Fibroblast of lung (primary cell): ENCODE measurements at places on chromosomes 11 and 22.

DNA sequence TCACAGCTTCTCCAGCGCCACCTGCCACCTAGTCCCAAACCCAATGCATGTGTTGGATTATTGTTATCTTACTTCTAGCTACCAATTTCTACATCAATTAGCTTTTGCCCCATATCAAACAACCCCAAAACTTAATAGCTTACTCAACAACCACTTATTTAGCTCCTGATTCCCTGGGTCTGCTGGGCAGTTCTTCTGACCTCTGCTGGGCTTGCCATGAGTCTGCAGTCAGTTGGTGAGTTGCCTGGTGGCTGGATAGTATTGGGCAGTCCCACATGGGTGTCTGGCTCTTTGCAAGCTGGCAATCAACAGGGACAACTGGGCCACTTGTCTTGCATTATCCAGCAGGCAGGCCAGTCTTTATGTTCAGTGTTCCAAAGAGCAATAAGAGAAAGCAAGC is 13.6 kb upstream of the MS4A15 start:
- no peak for DNase-seq

DNA sequence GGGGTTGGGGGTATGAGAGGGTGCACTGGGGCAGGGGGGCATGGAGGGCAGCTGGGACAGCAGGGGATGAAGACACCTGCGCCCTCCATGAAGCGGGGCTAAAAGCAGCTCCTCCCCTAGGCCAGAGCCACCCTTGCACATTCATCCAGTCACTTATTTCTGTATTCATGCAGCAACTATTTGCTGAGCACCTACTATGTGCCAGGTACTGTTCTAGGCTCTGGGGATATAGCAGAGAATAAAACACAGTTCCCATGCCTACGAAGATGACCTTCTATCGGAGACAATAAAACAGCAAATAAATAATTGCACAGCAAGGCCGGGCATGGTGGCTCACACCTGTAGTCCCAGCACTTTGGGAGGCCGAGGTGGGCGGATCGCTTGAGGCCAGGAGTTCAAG is 5.3 kb downstream of the ALDH3B1 start:
- DNase-seq = no peak

GRCh38 chr11:73983741-73984538 is 1.3 kb upstream of the UCP2 start:
- no peak for DNase-seq

- DNase-seq = no peak
These were observed 139.7 kb upstream of the TEAD1 start for GRCh38 chr11:12534549-12534948.

DNA sequence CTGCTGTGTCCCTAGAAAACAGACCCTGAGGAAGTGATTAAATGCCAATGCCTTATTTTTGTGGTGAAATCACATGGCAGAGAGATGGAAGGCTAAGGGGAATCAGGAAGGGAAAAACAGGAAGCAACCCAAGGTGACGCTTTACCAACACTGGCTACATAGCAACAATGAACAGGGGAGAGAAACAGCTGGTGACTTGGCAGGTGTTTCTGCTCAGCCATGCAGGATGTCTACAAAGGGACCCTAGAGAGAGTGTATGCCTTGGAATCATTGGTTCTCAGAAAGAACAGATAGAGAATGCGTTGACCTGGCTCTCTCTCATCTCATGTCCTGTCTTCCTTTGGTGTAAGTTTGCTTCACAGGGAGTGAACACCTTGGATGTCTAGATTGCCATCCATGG is 911.9 kb downstream of the OPCML start:
- no peak for DNase-seq

GRCh38 chr11:129992161-129992944 is 10.3 kb downstream of the PRDM10 start:
- peak; percentile 46 for DNase-seq

- no peak for DNase-seq
These were observed 398.2 kb downstream of the LARGE1 start for GRCh38 chr22:33521879-33522665.

- DNase-seq = peak; percentile 69
These were observed 15.8 kb downstream of the PHLDB1 start for GRCh38 chr11:118623269-118623655.

DNA sequence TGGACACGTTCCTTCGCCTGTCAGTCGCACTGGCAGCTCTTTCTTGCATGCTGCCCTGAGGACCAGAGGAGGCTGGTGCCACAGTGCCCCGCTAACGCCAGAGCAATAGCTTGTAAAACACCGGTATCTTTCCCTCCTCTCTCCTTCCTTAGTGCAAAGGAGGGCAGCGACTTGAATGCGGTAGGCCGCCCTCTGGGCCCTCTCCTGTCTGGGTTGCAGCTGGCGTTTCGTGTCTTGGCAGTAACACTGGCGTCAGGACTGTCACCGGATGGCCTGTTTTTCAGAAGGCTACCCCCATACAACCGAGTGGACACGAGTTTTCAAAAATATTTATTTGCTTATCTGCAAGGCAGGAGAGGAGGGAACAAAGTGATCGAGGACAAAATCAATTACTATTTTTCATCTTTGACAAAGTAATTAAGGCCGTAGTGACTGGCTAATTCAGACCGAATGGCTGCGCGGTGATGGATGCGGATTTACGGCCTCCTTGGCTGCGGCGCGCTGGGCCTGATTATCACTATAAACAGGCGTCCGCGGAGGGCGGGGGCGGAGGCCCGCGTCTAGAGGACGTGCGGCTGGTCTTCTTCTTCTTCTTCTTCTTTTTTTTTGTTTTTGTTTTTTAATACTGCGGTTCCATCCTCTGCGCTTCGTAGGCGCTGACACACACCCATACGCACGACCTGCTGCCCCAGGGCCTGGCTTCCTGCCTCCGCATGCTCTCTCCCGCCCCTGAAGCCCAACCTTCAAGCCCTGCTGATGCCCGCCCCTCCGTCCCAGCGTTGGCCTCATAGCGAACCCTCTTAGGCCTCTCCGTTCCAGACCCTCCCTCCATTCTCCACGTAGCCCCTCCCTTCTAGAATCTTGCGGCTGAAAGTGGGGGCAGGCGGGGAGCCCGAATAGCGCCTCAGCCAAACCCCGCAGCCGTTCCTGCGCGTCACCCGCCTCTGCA is 2.9 kb upstream of the SLC6A5 start:
- DNase-seq = no peak

- DNase-seq = no peak
These were observed 815.7 kb downstream of the BRD1 start for GRCh38 chr22:49011769-49012648.

DNA sequence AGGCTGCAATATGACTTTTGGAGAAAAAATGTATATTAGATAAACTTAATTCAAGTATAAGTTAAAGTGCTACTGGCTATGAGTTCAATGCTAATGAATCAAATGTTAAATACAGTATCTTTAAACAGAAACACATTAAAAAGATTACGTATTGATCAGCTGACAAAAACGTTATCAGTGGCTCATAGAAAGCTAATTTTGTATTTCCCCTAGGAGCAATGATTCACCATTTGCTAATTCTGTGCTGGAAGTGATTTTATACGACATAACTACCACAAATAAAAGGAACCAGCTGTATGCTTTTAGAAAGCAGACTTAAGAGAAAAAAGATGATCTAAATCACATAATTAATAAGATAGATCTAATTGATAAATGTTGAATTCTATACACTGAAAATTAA is 43.6 kb downstream of the MRE11 start:
- peak; percentile 27 for DNase-seq

- DNase-seq = no peak
These were observed 46.4 kb downstream of the LARGE2 start for GRCh38 chr11:45968901-45969300.

DNA sequence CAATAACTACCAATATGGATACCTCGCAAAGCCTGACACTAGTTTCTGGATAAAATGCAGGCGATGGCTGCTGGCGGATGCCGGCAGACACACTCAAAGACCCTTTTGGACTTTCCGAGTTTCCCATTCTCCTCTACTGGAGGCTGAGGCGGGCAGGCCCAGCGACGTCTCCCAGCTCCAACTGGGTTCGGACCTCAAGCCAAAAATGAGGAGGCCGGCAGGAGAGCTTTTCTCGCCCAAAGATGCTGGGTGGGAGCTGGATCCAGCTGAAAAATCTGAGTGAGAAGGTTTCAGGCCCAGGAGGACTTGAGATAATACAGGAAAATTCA is 428 bp upstream of the FEZ1 start:
- DNase-seq = no peak

DNA sequence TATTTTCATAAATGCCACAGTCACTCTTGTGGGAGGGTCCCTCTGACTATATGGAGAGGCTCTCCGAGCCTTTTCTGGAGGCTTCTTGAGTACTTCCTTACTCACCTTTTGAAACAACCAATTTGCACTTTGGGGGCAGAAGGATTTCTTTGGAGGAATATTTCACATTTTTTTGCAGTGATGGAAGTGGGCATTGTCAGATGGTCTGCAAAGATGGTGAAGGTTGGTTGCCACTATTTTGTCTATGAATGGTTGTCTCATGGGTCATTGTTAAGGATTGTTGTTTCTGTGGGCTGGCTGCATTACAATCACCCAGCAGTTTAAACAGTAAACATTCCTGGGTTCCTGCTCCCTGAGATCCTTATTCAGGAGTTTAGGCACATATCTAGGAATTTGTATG is 388.2 kb downstream of the TMEM135 start:
- DNase-seq = no peak

- DNase-seq = no peak
These were observed 53.8 kb upstream of the PRR5 start for GRCh38 chr22:44648085-44648820.

GRCh38 chr11:101474666-101475065 is 109.1 kb downstream of the TRPC6 start:
- no peak for DNase-seq

- peak; percentile 89 for DNase-seq
These were observed 153.9 kb downstream of the TEAD1 start for GRCh38 chr11:12827929-12828812.

- DNase-seq = peak; percentile 21
These were observed 6.9 kb upstream of the PSMC3 start for GRCh38 chr11:47433157-47433556.

- DNase-seq = peak; percentile 51
These were observed 77.7 kb downstream of the C22orf31 start for GRCh38 chr22:28983788-28984441.

DNA sequence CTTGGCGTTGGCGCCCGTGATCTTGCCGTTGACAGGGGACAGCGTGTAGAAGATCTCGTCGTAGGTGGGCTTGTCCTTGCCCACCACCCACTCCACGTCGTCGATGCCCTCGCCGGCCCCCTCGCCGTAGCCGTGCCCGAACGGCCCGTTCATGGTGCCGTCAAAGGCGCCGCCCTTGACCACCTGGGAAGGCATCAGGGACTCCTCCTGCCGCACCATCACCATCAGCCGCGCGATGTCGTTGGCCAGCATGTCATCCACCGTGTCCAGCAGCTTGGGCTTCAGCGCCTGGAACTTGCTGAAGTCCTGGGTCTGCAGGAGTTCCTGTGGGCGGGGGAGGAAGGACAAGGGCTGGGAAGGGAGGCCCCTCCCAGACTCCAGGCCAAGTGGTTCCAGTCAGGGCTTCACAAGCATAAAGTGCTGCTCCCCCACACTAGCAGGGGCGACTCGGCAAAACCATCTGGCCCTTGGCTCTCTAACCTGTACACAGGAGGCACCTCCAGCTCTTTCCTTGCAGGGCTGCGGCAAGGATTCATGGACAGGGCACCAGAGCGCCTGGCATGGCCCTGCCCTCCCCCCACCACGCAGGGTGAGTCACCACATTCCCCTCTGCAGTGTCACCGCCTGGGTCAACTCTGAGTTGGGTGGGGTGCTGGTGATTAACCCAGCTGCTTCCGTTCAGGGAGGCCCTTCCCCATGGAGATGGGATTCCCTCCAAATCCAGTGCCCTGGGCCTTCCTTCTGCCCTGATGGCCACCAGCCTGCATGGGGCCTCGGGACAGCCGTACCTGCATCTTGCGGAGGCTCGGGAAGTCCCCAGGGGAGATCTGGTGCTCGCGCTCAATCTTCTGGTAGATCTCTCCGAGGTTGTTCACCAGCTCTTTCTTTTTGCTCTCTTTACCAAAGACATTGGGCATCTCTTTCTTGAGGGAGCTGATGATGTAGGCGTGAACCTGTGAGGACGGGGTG is 10.4 kb upstream of the CDC42BPG start:
- peak; percentile 93 for DNase-seq

GRCh38 chr11:103532133-103532788 is 423.0 kb downstream of the DYNC2H1 start:
- peak; percentile 71 for DNase-seq

GRCh38 chr11:17209939-17210245 is 2.1 kb upstream of the PIK3C2A start:
- no peak for DNase-seq

DNA sequence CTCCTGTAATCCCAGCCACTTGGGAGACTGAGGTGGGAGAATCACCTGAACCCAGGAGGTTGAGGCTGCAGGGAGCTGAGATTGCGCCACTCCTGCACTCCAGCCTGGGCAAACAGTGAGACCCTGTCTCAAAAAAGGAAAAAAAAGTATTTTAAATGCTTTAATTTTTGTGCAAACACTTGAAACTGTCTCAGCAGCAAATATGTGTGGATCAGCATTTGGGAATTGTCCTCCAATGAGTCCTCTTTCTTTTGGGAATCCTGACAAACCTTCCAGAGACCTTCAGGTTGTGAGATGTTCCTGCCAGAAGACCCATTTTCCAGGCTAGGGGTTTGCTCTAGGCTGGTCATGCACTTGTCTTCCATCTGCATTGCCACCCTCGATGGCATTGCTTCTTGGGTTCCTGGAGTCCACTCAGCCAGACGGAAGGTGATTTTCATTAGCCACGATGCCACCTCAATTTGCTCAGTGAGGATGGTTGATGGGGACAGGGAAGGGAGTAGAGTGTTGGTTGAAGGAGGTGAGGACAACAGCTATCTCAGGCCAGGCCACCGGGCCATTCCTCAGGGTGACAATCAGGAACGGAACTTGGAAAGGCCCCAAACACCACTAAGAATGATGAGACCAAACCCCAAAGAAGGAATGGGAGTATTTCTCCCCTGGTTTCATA is 55.4 kb downstream of the ST14 start:
- DNase-seq = no peak

- DNase-seq = no peak
These were observed 18.5 kb upstream of the MUC2 start for GRCh38 chr11:1055990-1056771.

DNA sequence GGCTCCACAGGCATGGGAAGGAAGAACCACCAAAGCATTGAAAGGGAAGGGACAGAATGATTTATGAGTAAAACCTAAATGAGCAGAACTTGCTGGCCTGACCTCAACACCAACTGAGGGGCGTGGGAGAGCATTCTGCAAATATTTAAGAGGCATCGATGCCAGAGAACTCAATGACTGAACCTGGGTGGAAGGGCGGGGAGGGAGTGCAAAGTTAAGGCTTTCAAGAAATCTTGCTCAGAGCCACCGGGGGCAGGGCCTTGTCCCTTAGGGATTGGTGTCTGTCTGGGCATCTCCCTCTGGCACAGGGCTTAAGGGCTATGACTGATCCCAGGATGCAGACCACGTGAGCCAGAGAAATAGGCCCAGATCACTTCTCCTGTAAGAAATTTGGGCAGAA is 137.1 kb downstream of the ADAMTS15 start:
- DNase-seq = peak; percentile 90

DNA sequence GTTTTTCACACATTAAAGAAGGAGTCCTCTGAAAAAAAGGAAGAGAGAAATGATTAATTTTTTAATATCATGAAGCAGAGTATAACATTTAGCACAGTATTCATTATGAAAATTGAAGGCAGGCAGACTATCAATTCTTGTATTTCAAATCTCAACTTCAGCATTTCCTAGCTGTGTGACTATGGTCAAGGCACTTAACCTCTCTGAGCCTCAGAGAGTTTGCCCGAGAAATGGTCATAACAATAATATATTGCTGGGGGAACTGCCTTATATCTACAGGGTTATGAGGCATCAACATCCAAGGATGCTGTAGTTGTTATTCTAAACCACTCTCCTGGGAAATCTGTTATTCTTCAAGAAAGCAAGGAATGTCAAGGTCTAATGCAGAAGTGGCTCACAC is 1.1 kb downstream of the MS4A18 start:
- DNase-seq = no peak

- DNase-seq = peak; percentile 27
These were observed 139.6 kb upstream of the LMO1 start for GRCh38 chr11:8403310-8403709.
